ENCODE measurements at places on chromosomes 6 and 20.

DNA sequence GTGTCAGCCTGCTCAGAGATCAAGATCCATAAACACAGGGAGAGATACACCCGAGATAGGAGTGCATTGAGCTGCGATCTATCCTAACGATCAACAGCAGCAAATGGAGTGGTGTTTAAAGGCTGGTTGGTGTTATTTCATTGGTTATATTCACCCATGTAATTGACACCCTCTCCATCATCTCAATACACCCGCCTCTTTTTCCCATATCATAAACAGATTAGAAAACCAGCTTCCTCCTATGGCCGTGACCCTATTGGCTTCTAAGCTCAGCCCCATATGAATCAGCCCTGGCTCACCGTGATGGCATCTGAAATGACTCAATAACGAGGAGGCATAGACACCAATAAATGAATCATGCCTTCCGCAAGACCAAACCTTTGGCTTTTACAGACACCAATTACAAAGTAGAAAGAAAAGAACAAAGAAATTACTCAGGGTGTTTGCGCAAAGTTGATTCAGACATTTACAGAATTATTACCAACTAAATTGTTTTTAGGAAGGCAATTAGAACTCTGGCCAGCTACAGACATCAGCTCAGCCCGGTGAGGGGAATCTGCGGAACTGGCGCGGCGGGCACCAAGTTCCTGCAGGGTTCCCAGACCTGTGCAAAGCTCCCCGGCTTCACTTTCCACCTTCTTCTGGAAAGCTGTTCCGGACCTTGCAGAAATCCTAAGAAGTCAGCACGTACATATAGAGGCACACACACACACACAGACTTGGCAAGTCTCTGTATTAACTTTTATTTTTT lies 11.5 kb downstream of the PMEPA1 start:
- DNase-seq = no peak

- no peak for DNase-seq
These were observed 126.0 kb upstream of the PMEPA1 start for GRCh38 chr20:57835588-57836455.

DNA sequence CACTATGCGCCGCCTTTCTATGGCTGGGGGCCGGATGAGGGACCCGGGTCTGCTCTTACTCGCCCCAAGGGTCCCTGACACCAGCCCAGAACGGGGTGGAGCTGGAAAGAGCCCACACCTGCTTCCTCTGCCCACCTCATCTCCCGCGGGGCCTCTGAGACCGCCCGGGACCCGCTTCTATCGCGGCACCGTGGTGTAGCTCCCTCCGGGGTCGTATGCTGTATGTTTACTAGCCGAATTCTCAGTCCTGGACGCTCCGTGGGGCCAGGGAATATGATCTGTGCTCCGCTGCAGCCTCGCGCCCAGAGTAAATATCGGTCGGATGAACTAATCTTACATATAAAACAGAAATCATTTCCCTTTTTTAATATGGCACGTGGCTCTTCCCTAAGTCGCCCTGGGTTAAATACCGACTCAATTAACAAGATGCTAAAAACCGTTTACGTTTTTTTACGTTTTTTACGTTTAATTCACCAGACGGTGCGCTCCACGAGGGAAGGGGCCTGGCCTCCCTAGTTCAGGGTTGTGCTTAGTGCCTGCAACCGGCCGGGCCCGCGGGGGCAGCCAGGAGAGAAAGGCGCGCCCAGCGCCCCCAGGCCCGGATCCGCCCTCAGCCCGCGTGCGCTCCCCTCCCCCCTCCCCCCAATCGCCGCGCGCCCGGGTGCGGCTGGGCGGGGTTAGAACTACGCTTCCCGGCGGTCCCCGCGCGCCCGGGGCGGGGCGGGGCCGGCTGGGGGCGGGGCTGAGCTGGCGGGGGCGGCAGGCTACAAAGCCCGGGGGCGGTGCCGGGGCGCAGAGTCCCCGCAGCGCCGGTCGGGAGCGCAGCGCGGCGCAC lies at the start of gene RBM38:
TSS of gene RBM38 (plus strand) at position 793 of the 835 bp plus-strand sequence. CDS start 186 bp downstream, outside the sequence.
- peak; percentile 50 for DNase-seq

DNA sequence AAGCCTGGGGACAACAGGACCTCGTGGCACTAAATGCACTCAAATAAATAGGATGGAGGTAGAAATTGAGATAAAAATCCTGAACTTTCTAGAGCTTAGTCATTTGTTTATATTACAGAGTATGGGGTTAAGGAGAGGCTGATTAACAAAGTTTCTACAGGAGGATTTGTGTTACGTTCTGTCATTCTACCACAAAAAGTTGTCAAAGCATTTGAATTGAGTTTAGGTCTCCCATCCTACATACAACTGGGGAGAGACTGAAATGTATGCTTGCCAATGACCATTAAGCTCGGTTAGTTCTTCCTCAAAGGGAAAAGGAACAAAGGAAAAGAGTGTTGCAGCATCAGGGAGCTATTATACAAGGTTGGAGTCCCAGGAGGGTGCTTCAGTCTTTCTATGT lies 597.9 kb downstream of the COL12A1 start:
- no peak for DNase-seq

- DNase-seq = no peak
These were observed 545.6 kb downstream of the KIF16B start for GRCh38 chr20:16027686-16028085.

DNA sequence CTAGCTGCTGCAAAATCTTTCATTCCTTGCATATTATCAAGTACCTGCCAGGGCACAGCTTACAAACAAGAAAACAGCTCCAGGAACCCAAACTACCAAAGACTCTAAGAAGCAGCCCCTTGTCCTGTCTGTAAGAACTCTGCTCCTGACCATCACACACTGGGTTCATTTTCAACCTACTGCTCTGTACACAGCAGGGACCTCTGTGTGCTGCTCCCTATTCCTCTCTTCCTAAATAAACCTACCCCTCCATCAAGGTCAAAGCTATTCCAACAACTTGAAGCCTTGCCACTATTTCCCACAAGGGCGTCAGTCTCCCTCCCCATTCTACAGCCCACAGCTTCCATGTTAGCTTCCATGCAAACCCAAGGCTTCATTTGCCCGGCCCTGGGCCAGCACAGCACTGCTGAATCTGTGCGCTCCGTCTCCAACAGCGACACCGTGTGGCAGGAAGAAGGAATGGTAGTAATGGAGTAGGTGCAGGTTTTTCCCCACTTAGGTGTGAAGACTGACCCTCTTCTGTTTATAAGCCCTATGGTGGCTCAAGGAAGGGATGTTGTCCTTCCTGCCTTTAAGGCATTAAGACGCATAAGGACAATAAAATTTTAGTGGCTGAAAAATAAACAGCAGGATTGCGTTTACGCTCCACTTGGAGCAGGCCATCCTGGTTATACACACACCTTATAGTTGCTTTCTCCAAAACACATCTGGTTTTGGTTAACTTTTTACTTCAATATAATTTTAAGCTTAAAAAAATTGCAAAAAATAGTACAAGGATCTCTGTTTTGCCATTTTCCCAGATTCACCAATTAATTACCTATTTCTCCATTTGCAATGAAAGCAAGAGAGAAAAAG lies 115.2 kb upstream of the NXT1 start:
- DNase-seq = peak; percentile 70

DNA sequence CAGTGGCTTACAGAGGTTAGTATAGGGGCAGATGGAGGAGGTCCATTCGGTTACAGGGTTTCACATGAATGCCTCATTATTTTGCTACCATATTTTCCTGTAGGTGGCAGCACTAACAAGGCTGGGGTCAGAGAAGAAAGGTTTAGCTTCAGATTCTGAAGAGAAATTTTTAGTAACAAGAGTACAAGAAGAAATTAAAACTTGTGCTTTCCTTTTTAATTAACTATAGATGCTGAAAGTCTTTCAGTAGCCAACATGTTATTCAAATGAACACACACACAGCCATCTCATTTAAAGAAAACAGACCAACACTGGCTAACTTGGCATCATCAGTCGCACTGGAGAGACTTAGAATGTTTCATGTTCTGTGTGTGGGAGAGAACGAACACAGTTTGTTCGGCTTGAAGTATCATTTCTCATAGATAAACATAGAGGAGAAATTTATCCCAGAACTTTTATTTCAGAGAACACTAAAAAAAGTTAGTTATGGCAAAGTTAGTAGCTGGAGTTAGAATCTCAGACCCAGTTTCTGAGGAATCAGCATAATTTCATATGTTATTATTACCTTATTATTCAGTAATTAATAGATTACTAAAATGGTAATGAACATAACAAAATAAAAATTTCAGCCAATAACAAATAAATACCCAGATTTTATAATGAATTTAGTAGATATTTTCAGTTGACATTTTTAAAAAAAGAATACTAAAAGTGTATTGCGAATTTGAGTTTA lies 314.0 kb upstream of the RSPO3 start:
- DNase-seq = peak; percentile 65

- DNase-seq = no peak
These were observed 6.5 kb upstream of the HCRTR2 start for GRCh38 chr6:55167860-55168259.

DNA sequence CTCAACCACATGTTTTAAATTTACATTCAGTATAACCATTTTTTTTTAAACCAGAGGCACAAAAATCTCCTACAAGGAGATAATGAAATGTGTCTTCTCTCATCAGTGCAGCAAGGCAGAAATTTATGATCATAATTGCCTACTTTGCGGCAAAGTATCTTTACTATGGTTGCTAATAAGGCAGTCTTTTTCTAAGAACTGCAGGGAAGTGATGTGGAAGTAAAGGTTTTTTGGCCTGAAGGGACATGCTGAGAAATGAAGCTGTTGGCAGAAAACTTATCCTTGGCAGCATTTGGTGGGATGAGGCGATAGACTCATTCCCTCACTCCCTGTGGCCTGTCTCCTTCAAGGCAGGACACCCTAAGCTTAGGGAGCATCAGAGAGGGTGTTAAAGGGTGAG lies 48.7 kb downstream of the SCGN start:
- DNase-seq = no peak

DNA sequence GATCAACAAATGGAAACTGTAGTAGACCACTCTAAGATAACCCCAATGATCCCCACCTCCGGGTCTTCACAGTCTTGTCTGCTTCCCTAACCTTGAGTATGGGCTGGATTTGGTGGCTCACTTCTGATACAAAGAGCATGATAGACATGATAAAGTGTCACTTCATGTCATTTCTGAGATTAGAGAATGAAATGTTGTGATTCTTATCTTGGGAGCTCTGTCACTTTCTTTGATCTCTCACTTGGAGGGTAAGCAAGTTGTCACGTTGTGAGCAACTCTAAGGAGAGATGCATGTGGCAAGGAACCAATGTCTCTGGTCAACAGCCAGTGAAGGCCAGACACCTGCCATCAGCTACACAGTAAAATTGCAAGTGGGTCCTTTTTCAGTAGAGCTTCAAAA lies 3.0 kb upstream of the GLO1 start:
- DNase-seq = no peak

DNA sequence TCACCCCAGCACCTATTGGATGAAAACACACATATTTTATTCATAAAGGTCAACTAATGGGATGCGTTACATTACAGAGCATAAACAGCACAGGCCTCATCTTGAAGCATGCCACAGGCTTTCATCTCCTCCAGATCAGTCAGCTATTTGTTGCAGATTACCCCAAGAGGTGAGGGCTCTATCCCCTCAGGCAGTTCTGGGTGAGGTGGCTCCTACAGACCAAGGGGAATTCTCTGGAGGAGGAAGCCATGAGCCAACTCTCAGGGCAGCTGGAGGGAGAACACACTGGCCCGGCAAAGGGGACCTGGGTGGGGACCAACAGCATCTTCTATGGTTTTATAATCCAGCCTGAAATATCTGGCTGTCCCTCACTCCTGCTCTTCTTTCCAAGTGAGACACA lies 126.4 kb upstream of the BTBD3 start:
- DNase-seq = no peak

- no peak for DNase-seq
These were observed 169.1 kb downstream of the BMP7 start for GRCh38 chr20:57097245-57097915.

DNA sequence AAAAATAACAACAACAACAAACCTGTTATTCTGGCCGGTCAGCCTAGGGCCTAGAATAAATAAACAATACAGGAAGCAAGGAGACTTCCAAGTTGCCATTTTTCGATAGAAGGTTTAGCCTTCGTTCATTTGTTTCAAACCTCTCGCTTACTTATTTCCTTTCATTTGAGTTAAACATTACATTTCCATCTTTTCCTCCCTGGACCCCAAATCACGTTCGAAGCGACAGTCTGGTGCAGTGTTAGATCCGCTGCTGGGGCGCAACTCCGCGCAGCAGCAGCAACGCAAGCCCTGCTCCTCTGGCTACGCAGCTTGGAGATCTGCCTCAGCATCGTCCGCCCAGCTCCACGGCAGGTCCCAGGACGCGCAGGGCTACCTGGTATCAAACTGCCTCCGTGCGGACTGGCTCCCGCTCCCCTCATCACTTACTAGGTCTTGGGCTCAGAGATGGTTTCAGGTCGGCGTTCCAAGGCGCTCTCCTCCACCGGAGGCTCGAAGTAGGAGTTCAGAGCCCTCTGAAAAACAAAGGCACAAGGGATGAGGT lies 530 bp downstream of the TDP2 start:
- DNase-seq = no peak

- DNase-seq = no peak
These were observed 650.7 kb downstream of the KIF16B start for GRCh38 chr20:15922556-15922955.

- no peak for DNase-seq
These were observed 170.4 kb downstream of the HTR1B start for GRCh38 chr6:77292564-77293546.

- DNase-seq = no peak
These were observed 64.3 kb downstream of the FNDC1 start for GRCh38 chr6:159233365-159234101.

- no peak for DNase-seq
These were observed 12.3 kb downstream of the CYP21A2 start for GRCh38 chr6:32050562-32050961.

DNA sequence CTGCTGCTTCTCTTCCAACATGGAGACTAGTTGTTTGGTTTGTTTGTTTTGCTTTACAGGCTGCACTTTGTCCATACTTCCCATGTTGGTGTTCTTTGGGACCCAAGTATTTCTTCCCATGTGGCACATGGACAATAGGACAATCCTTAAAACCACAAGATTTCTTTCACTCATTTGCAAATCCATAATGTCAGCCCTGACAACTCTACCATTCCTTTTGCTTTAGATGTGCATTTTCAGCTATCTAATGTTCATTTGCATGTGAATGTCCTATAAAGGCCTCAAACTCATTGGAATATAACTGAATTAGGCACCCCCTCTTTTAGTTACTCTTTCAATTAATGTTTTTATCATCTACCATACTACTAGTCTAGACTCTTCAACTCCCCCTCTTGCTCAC lies 16.7 kb downstream of the THEMIS start:
- DNase-seq = no peak

GRCh38 chr6:71410164-71410566 lies 121.6 kb downstream of the OGFRL1 start:
- DNase-seq = no peak

All from Kasumi-1 (cell line).